ENCODE measurements at places on chromosomes 5 and 9. TPM values are rescaled to one million over a fixed set of nuclear protein-coding genes. Genes with fewer than 3 reads are reported as not detected.

PDCD1LG2 gene
- 6.9 TPM for total RNA-seq

NPR3 gene
- total RNA-seq, result 14.9 TPM

ANKRD20A1 gene
- under 0.01 TPM for total RNA-seq

GPR21 gene
- total RNA-seq, result 0.66 TPM

- no peaks in the 10 kb centered on the region for H3K27me3 ChIP-seq
- no peaks in the 10 kb centered on the region for H3K36me3 ChIP-seq
- no peak overlapping the region for H3K4me3 ChIP-seq
- DNase-seq, result peak; percentile 52
- no peaks in the 10 kb centered on the region for H3K4me1 ChIP-seq
Observed at GRCh38 chr5:106894964-106895363, 775.8 kb downstream of the EFNA5 start.

GRCh38 chr5:167155387-167156005 lies 1135.9 kb upstream of the WWC1 start:
- H3K36me3 ChIP-seq, result no peaks in the 10 kb centered on the region
- H3K4me3 ChIP-seq, result no peak overlapping the region
- H3K4me1 ChIP-seq, result no peaks in the 10 kb centered on the region
- no peak overlapping the region for H3K27ac ChIP-seq
- DNase-seq, result no peak

DNA sequence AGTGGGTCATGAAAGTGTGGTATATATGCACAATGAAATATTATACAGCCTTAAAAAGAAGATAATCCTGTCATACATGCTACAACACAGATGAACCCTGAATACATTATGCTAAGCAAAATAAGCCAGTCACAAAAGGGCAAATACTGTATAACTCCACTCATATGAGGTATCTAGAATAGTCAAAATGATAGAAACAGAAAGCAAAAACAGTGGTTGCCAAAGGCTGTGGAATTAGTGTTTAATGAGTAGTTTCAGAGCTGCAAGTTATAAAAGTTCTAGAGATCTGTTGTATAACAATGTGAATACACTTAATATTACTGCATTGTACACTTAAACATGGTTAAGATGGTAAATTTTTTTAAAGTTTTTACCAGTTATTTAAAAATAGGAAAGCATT lies 135.0 kb downstream of the OXCT1 start:
- no peak for DNase-seq
- H3K27me3 ChIP-seq, result no peaks in the 10 kb centered on the region
- H3K4me1 ChIP-seq, result no peaks in the 10 kb centered on the region
- H3K4me3 ChIP-seq, result no peak overlapping the region
- no peak overlapping the region for H3K27ac ChIP-seq

DNA sequence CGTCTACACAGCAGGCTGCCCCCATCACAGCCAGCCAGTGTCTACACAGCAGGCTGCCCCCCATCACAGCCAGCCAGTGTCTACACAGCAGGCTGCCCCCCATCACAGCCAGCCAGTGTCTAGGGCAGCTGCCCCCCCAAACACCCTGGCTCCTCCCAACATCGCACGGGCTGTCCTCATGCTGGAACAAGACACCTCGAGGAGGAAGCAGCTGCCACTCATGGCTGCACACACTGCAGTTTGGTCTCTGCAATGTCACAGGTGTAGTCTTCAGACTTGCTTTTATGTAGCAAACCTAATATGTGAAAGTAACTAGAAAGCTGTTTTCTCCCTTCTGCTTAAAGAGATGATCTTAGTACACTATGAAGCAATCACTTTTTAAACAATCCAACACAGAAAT lies 9.7 kb downstream of the LRRC14B start:
- no peaks in the 10 kb centered on the region for H3K4me1 ChIP-seq
- no peak overlapping the region for H3K4me3 ChIP-seq
- DNase-seq, result no peak
- H3K27ac ChIP-seq, result no peak overlapping the region
- no peaks in the 10 kb centered on the region for H3K27me3 ChIP-seq

DNA sequence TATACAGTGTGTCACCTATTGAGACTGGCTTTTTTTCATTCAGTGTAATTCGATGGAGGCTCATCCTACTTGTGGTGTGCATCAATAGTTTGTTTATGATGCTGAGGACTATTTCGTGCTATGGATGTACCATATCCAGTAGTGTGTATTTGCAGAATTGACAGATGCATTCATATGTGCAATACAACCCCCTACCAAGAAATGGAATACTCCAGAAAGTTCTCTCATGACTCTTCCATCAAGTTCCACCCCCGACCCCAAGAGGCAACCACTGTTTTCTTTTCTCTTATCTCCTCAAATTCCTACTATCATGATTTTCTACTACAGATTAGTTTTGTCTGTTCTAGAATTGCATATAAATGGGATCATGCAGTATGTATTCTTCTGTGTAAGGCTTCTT lies 21.9 kb downstream of the FBXO10 start:
- H3K27me3 ChIP-seq, result no peaks in the 10 kb centered on the region
- no peaks in the 10 kb centered on the region for H3K4me1 ChIP-seq
- H3K27ac ChIP-seq, result no peak overlapping the region
- peak; percentile 22 for DNase-seq

DNA sequence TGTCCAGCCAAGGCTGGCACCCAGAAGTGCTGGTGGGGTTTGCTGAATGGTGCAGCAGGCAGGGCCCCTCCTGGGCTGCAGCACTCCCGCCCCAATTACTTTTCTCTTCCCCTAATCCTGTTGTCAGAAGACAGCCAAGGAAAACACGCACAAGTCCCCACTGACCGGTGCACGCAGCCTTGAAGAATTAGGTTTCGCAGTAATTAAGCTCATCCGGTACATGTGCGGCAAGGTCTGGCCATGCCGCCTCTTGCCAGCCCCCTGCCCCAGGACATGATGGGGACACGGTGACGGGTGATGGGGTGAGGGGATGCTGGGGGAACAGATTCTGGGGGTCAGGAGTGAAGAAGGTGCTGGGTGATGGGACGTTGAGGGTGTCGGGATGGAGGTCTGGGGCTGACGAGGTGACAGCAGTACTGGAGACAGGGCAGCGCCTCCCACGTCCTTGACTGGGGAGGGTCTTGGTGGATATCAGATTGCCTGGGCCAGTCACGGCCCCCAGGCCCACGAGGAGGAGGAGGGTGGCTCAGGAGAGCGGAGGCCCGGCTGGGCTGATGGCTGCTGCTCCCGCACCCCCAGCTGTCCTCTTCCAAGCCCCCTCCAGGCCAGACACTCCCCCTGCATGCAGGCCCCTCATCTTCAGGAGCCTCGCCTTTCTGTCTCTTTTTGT lies 34.9 kb downstream of the BARX1 start:
- no peak overlapping the region for H3K4me3 ChIP-seq
- H3K27ac ChIP-seq, result no peak overlapping the region
- H3K27me3 ChIP-seq, result no peaks in the 10 kb centered on the region

DNA sequence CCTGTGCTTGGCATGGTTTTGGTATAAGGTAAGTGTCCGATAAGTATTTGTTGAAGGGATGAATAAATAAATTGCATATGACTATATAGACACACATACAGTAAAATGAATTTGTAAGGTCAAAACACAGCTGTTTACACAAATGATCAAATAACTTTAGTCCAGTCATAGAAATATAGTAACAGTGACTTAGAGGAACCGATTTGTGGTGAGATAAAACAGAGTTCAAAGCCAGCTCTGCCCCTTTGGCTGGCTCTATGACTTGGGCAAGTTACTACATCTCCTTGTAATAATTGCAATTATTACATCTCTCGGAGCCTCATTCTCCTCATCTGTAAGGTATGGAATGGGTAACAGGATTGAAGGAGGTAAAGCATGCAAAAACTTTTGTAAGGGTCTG lies 384.0 kb downstream of the PLK2 start:
- H3K36me3 ChIP-seq, result no peaks in the 10 kb centered on the region
- no peak for DNase-seq
- no peaks in the 10 kb centered on the region for H3K4me1 ChIP-seq
- no peak overlapping the region for H3K27ac ChIP-seq
- H3K27me3 ChIP-seq, result no peaks in the 10 kb centered on the region

DNA sequence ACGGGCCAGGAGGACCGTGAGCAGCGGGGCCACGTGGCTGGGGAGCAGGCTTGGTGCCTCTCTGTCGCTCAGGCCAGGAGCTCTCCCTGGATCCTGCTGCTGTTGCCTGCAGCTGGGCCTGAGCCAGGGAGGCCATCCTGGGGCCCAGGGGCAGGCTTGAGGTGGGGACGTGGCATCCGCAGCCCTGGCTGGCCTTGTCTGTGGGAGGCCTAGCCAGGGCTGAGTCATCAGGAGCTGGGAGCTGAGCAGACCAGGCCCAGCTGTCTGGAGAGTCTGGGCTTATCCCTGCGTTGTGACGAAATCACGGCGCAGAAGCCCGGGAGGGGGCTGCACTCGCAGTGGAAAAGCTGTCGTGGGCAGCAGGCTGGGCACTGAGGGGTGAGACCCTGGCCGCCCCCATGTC lies 138.8 kb upstream of the COL5A1 start:
- H3K4me1 ChIP-seq, result peaks cover 12% of the 10 kb centered on the region
- DNase-seq, result peak; percentile 98

GRCh38 chr5:34657274-34657921 lies 1.3 kb downstream of the RAI14 start:
- H3K27me3 ChIP-seq, result no peaks in the 10 kb centered on the region
- H3K36me3 ChIP-seq, result peaks cover 6% of the 10 kb centered on the region
- H3K4me3 ChIP-seq, result peak overlapping the region; percentile 94
- H3K27ac ChIP-seq, result peak overlapping the region; percentile 85
- peak; percentile 69 for DNase-seq

DNA sequence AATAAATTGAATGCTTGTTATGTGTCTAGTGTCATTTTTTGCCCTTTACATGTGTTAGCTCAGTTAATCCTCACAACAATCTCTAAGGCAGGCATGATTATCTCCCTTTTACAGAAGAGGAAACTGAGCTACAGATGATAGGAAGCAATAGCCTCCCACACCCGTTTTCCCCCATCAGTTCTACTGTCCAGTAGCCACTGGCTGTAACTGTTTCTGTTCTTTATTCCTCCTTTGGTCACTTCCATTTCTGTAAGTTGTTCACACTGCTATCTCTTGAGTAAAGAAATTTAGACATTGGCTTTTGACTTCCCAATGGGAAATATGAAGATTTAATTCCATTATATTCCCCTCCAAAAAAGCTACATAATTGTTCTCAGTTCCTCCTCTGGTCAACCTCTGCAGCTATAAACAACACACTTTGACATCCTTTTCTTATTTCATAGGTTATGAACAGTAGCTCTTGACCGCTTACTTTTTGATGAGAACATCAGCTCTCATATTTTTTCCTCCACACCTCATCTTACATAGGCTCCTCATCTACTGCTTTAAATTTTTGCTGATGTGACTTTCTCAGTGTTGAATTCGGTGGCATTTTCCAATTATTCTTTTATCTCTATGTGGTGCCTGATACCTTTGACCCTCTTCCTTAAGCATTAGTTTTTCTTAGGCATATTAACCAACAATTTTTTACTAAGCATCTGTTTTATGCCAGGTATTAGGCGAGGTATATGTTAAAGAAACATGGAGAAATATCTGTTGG lies 21.4 kb downstream of the SPZ1 start:
- no peaks in the 10 kb centered on the region for H3K27me3 ChIP-seq
- no peak overlapping the region for H3K27ac ChIP-seq
- H3K4me1 ChIP-seq, result no peaks in the 10 kb centered on the region
- DNase-seq, result no peak
- H3K36me3 ChIP-seq, result no peaks in the 10 kb centered on the region

GRCh38 chr9:77834898-77835488 lies 186.9 kb upstream of the GNA14 start:
- H3K36me3 ChIP-seq, result no peaks in the 10 kb centered on the region
- H3K27ac ChIP-seq, result no peak overlapping the region
- no peaks in the 10 kb centered on the region for H3K27me3 ChIP-seq
- peaks cover 2% of the 10 kb centered on the region for H3K4me1 ChIP-seq

- DNase-seq, result no peak
- no peak overlapping the region for H3K4me3 ChIP-seq
- no peaks in the 10 kb centered on the region for H3K4me1 ChIP-seq
- H3K27me3 ChIP-seq, result no peaks in the 10 kb centered on the region
Observed at GRCh38 chr5:2009986-2010914, 127.5 kb upstream of the IRX4 start.

Measured in fibroblast of lung (primary cell).